Neural crest cell (in vitro differentiated cells): ENCODE measurements at places on chromosomes 12 and 14.

DNA sequence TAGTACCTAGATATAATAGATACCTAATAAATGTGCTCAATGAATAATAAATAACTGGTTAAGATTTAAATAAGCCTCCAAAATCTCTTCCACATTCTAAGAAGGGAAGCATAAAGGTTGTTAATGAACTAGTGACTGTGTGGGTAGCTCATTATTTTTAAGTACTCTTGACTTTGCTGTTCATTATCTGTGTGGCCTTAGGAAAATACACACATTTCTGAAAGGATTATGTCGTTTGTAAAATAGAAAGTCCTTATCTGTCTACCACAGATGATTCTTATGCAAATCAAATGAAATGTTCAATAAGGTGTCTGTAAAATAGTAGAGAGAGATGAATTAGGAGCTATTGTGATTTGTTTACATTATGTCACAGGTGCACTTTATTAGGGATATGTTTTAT, 119.5 kb downstream of the LRRK2 start:
- no peak for DNase-seq

DNA sequence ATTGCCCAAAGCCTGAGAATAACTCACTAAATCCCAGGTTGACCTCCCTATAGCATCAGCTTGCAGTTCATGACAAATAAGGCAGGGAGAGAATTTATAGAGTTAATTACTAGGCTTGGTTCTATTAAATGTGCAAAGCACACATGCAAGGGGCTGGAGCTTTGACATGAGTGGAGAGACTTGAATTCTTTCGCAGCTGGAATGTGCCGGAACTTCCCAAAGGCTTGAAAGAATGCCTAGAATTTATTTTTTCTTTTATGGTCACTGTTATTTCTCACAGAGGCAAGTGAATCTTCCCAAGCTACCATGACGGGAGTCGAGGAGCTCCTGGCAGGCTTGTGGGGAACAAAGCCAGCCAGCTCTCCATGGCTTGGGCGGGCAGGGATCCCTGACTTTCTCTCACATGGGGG, 95.5 kb upstream of the USP44 start:
- DNase-seq: no peak

DNA sequence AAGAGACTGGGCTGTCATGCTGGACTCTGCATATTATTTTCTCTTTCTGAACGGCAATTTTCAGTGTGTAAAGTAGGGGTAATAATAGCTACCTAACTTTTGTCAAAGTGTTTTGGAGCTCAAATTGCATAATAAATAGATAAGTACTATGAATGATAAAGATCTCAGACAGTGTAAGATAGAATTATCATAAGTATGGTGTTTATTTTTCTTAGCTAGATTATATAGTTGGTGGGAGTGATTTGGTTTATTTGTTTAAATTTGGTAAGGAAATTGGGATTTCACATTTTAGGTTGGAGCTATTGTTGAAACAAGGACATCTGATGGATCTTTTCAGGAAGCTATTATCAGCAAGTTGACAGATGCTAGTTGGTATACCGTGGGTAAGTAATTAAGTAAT, 7.4 kb downstream of the ARID4A start:
- no peak for DNase-seq

GRCh38 chr14:22314183-22314820, 274.7 kb downstream of the DAD1 start:
- DNase-seq: peak; percentile 45

DNA sequence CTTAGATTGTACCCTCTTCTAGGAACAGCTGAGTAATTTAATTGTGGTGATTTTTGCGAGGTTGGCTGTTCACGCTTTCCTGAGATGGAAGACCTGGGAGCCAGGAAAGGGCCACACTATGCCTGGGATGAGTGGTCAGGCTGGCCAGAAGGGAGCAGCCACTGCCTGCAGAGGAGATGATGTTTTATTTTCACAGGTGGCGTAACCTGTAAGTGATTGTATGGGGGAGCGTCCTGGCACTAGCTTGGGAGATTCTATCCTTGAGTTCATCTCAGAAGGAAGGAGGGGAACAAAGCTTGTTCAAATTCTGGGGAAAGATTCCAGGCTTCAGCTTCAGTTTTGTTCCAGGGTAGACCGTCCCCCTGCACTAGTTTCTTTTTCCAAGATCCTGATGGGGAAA, 1.2 kb downstream of the RPH3A start:
- DNase-seq: no peak

GRCh38 chr12:59088673-59089072, 168.4 kb upstream of the LRIG3 start:
- DNase-seq: no peak

GRCh38 chr12:27185234-27186021, 58.7 kb upstream of the STK38L start:
- no peak for DNase-seq

DNA sequence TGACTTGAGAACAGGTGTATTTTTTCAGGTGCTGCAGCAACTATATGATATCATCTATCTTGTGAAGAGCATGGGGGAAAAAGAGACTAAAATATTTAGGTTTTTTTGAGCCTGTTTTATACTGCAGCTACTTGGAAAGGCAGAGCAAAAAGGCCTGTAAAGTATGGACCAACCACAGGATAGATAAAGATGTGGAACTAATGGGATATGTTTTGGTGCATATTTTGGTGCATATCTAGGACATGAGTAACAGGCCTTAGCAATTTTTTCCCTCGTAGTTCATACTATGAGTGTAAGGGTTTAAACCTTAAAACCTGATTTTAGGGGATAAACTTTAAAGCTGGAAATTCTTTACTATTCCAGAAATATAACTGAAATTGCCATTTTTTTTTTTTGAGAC, 6.0 kb upstream of the GTSF1 start:
- DNase-seq: no peak

GRCh38 chr12:26245175-26245942, 50.0 kb downstream of the SSPN start:
- DNase-seq: no peak

DNA sequence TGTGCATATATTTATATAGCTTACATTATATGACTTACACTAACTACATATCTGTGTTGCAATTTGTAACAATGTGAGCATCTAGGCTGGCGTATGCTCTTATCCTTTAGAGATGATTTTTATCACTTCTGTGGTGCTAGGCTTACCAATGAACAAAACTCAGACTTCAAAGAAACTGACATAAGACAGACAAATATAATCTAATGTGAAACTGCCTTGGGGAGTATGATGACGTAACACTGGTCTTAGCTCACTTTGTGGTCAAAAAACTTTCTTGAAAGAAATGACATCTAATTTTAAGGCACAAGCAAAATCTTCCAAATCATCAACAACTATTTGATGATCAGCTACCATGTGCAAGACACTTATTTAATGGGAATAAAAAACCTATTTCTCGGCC, 50.0 kb downstream of the SOX5 start:
- no peak for DNase-seq

- no peak for DNase-seq
Measured at GRCh38 chr12:18332173-18332572, 70.9 kb downstream of the PIK3C2G start.

DNA sequence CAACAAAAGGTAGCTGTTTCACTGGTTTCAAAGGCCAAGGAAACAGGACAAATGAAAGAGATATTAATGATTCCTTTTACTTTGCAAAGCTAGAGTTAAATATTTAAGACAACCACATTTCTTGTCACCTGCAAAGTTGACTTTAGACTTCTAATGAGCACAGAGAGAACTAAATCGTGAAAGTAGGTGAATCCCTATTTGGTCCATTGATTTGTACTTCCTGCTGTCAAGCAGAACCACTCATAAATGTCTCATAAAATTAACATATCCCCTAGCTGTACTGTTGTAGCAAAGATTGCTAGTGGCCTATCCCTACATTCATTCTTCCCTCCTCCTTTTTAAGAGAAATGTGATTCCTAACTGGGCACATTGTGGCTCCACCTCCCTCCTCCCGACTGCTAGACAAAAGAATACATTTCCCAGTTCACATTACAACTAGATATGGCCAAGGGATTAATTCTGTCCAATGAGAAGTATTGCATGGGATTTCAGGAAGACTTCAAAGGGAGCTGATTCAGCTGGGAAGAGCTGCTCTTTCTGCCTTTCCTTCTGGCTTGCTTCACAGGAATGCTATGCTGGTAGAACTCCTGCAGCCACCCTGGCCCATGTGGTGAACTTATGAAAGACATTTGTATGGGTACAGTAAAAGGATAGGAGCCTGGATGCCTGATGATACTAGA, 227.5 kb upstream of the ABCD2 start:
- no peak for DNase-seq

DNA sequence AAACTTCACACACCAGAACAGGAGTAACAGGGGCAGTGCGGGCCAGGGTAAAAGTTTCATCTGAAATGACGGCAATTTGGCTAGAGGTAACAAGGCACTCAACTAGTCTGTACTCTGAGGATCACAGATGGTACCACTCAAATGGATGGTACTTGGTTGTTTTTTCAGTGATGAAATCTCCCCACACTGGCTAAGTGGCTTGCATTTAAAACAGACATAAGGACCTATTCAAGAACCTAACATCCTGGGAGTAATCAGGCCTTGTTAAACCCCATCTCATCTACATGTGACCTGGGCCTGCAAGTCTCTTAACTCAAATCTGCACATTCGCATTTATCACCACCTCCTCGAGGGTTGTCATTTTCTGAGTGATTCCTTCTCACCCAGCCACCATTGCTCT, 90.8 kb downstream of the PRKAB1 start:
- DNase-seq: no peak

DNA sequence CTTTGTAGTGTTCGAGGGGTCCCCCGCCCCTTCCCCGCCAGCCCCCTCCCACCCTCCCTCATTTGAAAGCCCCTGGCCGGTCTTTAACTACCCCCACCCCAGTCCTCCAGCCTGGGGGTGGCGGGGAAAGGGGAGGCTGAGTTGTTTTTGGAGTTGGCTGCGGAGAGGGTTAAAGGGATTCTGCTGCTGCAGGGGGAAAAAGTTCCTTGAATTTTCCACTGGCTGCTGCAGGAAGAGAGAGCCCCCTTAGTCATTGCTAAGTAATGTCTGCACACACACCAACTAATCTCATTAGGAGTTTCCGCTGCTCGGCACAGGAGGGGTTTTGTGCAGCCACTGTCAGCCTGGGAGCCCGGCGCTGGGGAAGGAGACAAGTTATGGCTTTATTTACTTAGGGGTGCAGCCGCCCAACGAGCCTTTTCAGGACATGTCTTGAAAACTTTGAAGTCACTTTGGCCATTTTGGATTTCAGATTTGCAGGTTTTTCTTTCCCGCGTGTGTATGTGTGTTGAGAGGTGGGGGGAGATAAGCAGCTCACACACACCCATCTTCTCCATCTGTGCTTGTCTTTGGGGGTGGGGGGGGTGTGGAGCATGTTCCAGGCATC, 1.8 kb downstream of the ELK3 start:
- DNase-seq: peak; percentile 16

- no peak for DNase-seq
Measured at GRCh38 chr12:69600804-69601203, 9.9 kb downstream of the LRRC10 start.

- no peak for DNase-seq
Measured at GRCh38 chr12:13049816-13050215, 5.6 kb downstream of the FAM234B start.

- no peak for DNase-seq
Measured at GRCh38 chr12:106978035-106978800, 8.7 kb downstream of the MTERF2 start.

GRCh38 chr12:10122689-10123088, 7.3 kb downstream of the CLEC7A start:
- no peak for DNase-seq

GRCh38 chr12:65926119-65926908, 102.0 kb downstream of the HMGA2 start:
- DNase-seq: no peak

DNA sequence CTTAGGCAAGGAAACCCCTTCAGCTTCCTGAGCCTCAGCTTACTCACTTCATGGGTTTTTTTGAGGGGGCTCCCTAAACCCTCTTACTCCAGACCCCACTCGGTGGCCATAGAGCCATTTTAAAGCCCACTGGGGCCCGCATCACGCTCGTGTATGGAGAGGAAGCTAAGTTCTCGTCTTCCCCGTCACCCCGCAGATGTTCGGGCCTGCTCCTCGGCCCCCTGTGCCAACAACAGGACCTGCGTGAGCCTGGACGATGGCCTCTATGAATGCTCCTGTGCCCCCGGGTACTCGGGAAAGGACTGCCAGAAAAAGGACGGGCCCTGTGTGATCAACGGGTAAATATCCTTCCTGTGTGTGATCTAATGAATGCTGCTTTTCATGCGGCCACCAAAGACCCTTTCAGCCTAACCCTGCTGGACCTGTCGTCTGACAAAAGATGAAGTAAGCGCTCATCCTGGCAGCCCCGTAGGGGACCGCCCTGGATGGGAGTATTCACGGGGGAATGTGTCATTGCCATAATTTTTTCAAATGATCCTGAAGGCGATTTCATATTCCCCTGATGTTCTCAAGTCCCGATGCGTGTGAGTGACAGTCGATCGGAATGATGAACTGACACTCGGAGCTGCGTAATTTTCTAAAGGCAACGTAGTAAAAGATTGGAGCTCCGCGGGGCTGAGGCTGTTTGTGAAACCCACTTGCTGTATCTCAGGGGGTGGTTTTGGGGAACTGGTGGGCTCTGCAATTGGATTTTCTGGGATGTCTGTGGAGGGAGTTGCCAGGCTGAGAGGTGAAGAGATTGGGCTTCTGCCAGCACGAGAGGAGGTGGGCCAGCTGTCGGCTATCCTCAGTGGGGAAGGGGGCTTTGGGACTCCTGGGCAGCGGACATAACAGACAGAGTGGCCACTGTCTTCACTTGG, 5.4 kb downstream of the DLK1 start:
- no peak for DNase-seq

GRCh38 chr12:14903386-14904098, 17.9 kb upstream of the MGP start:
- DNase-seq: no peak

DNA sequence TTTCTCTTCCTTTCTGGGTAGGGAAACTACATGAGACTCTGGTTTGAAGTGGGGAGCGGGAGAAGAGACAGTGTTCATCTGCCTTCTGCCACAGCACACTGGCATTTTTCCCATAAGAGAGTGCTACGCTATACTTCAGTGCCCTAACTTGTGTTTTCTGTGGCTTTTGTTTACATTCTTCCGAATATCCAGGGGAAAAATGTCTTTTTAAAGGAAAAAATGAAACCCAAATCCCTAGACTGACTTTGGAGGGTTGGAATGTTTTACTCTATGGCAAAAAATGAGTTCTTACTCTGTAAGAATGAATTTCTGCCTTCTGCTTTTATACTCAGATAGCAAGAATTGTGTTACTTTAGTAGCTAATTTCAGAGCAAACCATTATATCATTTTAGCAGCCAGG, 88.1 kb upstream of the TMEM263 start:
- DNase-seq: no peak

GRCh38 chr12:112418608-112419296, at the start of gene PTPN11:
Gene PTPN11 (plus strand): TSS chr12:112418947. CDS start chr12:112419112, 165 bp downstream.
- DNase-seq: peak; percentile 84

GRCh38 chr12:98808243-98808875, 163.3 kb downstream of the APAF1 start:
- DNase-seq: no peak

GRCh38 chr12:20503858-20504257, 135.5 kb downstream of the PDE3A start:
- no peak for DNase-seq

DNA sequence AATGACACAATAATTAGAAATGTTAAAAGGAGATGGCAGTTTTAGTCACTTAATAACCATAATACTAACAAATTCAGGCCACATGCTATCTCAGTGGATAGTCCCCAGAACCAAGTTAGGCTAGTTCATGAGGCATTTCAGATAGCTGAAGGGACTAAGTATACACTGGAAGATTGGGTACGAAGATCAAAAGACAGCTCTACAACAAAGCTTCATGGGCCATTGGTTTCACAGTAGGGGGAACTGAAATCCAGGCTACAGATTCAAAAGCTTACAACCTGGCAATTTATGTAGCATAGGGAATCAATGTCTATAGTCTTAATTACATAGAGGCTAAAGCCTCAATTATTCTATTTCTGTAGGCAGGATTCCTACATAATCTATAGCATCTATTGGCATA, 343.0 kb downstream of the RGS6 start:
- no peak for DNase-seq
